Stimulated activated CD4-positive, alpha-beta T cell treated with anti-CD3 and anti-CD28 coated beads, Interleukin-12 subunit alpha, Interleukin-12 subunit beta, amount 100 ng/mL, for 24 hours (primary cell): ENCODE measurements at places on chromosomes 3 and 15.

DNA sequence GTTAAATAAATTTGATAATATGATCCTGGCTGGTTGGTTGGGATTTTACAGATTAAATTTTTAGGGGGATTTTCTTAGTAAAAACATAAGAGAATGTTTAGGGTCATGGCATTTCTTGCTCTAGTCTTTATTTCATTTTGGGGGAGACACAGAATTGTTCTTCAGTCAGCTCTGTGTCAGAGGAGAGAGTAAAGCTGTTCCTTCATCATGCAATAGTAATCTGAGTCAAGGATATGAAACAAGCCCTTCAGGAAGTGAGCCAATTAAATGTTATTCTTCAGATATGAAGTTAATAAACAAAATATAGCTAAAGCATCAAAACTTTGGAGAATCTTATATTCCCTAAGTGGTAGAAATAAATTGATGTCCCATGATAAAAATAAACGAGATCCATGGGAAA lies 22.9 kb upstream of the SLC4A7 start:
- DNase-seq = no peak

GRCh38 chr3:46716461-46717441 lies 918 bp downstream of the PRSS50 start:
- DNase-seq = no peak

- DNase-seq = no peak
Observed at GRCh38 chr3:144058713-144059112, 87.1 kb downstream of the DIPK2A start.

DNA sequence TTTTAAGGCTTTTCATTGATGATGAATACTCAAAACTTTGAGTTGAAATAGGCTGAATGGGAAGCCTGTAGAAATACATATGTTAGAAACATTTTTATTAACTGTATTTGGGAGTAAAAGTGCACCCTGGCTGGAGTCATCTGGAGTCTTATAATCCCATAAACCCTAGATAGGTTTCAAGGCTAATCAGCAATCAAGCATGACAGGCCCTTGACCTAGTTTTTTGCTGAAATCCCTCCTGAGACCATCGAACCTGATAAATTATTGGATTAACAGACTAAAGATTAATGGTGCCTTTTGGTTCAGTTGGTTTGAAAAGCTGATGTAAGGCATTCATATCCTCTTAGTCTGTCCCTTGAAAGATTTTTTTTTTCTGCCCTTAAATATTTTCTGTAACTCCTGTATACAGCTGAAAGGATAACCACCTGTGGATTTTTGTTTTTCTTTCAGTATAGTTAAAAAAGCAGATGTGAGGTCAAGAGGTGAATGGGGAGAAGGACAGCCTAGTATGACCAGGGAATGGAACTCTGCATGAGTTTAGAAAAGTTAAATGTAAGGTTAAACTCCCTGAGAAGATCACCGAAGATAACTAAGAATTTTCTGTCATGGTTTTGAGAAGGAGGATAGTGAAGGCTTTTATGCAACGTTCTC lies 69.4 kb upstream of the STXBP5L start:
- no peak for DNase-seq

- DNase-seq = no peak
Observed at GRCh38 chr15:85785887-85786780, 8.6 kb downstream of the KLHL25 start.

DNA sequence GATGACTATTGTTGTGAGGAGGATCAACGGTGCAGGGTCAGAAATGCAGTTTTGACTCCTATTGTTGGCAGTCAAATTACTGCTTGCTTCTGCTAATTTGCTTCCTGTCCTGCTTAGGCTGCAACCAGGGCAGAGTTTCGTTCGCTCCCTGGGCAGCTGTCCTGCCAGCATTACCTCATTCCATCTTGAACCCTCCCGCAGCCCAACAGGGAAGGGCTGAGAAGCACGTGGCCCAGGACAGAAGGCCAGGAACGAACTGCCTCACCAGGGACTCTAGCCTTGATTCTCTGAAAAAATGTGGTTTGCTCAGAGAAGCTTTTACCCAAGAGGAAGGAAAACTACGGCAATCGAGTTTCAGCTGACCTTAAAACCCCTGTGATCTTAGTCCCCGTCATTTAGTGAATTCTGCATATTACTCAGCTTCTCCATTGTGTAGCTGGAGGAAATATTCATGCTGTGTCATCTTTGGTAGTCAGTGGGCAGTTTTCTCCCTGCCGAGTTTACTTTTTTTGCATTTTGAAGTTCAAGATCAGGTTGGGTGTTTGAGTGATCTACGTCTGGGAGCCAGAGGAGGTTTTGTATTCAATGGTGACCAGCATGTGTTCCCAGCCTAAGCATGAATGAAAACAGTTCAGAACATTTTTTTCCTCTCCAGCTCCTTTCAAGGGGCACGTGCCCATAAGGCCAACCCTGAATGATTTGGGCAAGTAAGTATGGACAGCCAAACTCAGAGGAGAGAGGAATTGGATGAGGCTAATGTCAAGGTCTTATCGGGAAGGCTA lies 23.0 kb downstream of the TLNRD1 start:
- no peak for DNase-seq

GRCh38 chr3:82053236-82053635 lies 291.8 kb upstream of the GBE1 start:
- no peak for DNase-seq

DNA sequence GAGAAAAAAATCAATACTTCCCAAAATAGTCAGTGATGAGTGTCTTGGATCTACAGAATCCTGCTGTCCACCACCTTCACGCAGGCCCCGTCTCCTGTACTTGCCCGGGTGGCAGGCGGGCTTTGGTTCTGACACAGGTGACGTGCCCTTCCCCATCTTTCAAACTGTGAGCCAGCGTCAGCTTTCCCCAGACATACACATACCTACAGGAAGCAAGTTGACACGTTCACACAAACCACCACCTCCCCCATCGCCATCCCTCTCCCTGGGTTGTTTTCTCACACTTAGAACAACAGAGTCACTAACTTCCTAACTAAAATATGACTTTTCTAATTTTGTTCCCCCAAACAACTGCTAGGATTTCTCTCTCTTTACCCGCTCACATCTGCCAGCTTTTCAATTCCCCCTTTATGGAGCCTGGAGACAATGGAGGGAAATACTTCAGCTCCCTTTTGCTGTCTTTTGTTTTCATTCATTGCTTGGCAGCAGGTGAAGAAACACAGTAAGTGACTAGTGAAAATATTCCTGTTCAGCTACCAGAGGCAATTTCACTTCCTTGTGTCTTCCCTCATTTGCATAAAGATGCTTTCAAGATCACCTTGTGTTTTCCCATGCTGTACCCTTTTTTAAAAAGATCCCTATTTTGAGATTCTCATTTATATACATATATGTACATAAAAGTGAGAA lies 248.3 kb downstream of the SLCO3A1 start:
- DNase-seq = no peak
